Bone marrow (tissue), 2 donors: ENCODE measurements at places on chromosomes 5 and 9.

GRCh38 chr5:175460126-175460525 lies 16.1 kb upstream of the DRD1 start:
- DNase-seq = no peak

- DNase-seq = no peak
Measured at GRCh38 chr5:67432606-67433005, 236.0 kb upstream of the CD180 start.

DNA sequence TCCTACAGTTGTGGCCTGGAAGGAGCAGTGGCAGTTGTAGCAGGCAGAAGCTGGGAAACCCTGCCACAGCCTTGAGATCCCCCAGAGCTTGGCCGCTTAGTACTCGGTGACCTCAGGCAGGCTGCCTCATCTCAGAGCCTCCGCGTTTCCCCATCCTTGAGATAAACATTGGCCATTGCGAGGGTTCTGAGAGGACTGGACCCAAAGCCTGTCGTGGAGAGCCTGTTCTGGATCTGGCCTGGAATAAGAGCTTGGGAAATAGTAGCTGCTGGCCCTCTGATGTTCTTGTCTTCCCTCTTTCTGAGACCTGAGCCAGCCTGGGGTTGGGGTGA lies 1.3 kb downstream of the MIGA2 start:
- no peak for DNase-seq

DNA sequence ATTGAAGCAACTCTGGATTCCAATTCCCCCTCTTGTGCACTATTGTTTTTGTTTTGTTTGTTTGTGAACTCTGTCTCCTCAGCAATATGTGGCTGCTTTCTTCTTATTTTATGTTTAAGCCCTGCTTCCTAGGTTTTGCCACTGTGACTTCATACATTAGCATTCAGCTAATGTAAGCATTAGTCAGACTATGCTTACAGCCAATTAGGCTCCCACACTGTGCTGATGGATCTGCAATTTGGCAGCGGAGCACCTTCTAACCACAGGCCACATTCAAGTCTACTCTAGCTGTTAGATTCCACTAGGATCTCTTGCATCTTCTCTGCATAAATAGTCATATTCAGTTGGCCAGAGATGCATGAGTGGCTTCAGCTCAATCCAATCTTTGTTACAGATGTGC lies 9.6 kb upstream of the BICD2 start:
- no peak for DNase-seq

GRCh38 chr9:16710888-16711287 lies 159.6 kb downstream of the BNC2 start:
- DNase-seq = no peak

DNA sequence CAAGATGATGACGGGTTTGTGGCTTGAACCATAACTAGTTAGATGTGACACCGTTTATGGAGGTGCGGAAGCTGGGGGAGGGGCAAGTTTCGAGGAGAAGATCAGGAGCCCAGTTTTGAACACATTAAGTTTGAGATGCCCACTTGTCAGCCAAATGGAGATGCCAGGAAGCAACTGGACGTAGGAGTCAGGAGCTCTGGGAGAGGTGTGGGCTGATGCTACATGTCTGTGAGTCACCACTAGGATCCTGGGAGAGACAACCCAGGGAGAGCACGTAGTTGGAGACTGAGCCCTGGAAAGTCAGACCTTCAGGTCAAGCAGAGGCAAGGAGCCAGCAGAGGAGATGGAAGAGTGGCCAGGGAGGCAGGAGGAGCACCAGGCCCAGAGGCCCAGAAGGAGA lies 48.8 kb upstream of the SLC25A51 start:
- DNase-seq = no peak

- no peak for DNase-seq
Measured at GRCh38 chr9:121818016-121818661, 166.7 kb downstream of the DAB2IP start.

DNA sequence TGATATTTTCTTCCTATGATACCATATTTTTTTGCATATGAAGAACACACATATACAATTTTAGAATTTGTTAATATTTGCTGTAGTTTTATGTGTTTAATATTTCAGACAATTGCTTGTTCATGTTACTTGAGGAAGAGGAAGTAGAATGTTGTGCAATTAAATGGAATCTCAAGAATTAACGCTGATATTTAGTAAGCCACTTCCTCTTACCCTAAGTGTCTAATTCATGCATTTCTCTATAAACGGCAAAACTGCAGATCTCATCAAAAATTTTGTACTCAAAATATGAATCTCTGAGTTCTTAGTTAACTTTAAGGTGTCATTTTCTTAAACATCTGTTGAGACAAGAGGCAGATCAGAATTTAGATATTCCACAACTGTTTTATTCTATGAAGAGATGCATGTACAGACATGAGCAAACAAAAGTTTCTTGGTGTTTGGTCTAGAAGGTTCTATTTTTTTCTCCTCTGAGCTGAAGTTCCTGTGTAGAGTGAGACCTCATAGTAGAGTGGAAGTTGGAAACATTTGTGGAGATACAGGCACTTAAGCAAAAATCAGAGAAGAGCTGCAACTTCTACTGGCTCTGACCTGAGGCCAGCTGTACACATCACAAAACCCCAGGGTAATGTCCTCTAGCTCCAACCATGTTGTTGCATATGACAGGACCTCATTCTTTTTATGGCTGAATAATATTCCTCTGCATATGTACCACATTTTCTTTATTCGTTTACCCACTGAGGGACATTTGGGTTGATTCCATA lies 16.6 kb upstream of the TGFBI start:
- no peak for DNase-seq

DNA sequence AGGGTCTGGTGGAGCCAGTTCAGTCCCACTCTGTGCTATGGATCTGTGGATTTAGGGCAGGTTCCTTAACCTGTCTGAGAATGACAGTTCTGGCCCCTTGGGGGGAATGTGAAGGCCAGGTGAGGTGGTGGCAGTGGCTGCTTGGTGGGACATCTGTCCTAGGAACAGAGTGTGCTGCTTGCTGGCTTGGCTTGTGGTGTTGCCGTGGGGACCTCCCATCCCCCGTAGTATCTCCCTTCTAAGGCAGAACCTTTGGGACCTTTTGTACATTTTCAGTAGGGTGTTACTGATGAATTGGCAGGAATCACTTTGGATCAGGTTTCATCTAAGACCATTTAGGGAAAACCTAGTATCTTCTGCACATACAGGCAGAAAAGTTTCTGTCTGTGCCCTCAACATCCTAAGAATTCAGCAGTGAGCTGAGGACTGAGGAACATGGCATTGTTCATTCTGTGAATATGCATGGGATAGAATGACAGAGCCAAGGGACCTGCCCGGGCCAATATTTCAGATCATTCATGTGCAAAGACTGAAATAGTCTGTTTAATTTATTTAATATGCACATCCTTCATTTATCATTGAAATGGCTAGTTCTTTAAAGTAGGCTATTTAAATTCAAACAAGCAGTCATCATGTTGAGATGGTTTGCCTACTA lies 64.6 kb downstream of the WNK2 start:
- no peak for DNase-seq

DNA sequence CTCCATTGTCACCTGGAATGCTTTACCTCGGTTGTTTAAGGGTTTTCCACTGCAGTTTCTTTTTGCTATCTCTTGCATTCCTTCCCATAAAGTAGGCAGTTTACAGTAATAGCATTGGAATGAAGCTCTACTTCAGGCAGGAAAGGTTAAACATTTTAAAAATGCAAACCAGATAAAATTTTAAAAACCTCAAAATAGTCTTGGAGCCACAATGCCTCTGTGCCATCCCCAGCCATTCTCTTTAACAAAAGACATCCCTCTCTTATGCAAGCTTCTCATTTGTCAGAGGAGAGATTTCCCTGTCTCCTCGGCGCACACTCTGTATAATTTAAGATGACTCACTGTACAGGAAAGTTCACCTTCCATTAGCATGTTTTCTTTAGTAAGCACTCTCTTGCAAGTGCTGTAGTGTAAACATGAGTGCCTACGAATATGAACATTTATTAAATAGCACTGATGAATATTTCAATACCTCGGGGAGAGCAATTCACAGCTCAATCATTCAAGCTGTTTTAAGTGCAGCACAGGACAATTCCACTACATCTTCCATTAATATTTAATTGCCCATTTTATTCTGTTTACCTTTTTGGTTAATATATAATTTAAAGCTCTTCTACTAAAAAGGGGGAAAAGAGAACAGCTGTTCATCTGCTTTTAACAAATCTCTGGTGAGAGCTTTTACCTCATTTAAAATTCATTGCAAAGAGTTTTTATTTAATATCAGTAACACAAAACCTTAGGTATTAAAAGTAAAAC lies 343.6 kb downstream of the SPATA31D1 start:
- no peak for DNase-seq

DNA sequence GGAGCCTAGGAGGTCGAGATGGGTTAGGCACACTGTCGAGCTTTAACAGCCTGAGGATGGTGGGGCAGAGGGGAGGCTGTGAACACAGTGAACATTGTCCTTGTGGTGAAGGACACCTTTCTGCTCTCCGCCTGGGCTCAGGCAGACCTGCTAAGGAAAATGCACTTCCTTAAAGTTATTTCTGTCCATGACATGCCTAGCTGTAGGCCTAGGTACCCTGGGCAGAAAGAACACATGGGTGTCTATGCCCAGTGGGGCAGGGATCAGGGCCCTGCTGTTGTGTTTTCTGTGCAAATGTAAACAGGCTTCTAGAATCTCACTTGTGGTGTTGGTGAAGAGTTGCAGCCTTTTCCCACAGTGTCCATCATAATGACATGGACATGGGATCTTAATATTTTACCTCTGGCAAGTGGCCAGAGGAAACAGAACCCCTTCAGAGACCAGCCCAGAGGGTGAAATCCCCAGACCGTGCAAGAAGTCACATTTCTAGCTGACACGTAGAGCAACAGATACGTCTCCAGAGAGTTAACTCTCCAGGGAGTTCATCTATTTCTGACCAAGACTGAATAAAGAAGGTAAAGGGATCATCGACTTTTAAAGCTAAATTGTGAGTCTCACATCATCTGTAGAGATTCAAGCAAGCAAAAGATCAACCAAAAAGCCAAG lies 79.2 kb downstream of the C9orf152 start:
- DNase-seq = no peak

- no peak for DNase-seq
Measured at GRCh38 chr5:133731951-133732350, 119.6 kb upstream of the FSTL4 start.

DNA sequence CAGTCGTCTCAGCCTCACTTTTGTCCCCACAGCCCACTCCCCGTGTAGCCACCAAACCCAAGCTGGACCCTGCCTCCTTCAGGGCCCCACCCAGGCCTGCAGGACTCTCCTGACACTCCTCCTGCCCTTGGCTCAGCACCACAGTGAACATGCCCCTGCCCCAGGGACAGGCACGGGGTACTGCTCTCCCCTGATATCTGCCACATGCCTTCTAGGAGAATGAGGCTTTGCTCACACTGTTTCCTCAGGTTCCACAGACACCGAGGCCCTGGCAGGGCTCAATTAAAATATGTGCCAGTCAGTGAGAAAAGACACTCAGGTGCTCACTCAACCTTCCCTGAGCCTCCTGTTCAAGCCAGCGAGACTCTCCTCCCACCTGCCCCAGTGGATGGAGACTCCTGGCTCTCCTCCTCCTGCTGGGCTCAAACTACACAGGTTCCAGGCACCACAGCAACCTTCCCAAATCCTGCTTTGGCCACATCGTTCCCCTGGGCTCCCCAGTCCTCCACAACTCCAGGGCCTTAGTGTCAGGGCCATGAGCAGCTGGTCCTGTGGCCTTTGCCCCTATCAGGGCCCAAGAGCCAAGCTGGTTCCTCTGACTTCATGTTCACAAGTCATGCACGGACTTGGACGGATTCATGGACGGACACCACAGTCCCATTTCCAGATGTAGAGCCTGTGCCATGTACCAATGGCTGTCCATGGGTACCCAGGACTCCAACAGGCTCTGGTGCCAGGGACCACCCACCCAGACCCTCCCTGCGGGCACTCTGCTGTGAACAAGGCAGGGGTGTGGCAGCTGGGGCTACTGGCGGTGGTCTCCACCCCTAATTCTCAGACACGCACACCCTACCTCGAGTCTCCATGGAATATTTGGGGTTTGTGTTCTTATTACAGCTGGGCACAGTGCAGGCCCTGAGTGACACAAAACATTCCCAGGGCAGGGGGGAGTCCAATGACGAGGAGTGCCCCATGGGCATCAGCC lies 36.6 kb downstream of the BICD2 start:
- DNase-seq = no peak

GRCh38 chr9:95684516-95684915 lies 167.7 kb upstream of the PTCH1 start:
- no peak for DNase-seq

DNA sequence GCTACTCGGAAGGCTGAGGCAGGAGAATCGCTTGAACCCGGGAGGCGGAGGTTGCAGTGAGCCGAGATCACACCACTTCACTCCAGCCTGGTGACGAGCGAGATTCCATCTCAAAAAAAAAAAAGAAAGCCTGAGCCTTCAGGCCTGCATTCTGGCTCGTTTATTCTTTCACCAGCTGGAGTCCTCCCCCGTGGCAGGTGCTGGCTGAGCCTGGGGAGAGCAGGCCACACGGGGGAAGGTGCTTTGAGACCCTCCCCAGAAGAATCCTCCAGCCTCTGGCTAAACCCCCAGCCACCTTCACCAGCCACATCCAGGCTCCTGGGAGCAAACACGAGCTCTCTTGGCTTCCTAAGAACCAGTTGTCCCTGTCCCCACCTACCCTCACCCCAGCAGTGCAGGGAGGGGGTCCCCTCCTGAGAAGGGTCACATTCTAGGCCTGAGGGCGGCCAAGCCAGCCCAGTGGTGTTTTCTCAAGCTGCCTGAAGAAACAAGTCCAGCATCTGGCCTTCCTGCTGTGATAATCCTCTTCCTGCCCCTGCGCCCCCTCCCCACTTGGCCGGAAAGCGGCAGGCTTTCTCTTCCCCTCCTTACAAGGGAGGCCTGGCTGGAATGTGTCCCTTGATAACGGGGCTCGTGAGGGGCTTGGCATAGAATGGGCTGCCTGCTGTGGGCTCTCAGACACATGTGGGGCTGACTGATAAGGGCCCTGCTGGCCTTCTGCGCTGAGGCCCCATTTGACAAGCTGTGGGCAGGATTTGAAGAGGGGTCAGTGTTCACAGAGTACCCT lies 41.5 kb downstream of the PLPP7 start:
- DNase-seq = no peak

DNA sequence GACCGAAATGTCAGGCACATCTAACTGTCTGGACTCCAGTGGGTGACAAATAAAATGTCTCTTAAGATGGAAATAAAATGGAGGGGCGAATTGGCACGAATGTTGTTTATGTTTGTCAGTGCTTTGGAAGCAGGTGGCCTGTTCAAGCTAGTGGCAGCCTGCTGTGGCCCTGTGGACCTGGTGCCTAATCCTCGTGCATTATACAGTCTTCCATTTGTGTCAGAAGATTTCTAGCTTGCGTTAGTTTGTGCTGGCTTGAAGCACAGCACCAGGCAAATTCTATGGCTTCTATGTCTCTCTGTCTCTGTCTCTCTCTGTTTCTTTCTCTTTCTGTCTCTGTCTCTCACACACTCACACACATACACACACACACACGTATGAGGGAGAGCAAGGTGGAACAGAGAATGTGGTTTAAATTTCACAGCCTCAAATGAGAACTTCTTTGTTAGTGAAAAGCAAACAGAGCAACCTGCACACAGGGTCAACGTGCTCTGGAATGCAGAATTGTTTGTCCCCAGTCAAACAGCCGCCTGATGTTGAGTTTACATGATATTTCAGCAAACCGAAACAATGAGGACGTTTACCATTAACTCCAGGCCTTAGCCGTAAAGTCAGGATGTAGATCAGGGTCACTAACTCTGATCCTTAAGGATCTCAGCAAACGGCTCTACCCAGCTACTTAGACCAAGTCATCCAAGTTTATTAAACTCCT lies 39.0 kb upstream of the CD180 start:
- DNase-seq = no peak
